ENCODE measurements at places on chromosomes 16 and 17. TPM values are rescaled to one million over a fixed set of nuclear protein-coding genes. Genes with fewer than 3 reads are reported as not detected.

DNA sequence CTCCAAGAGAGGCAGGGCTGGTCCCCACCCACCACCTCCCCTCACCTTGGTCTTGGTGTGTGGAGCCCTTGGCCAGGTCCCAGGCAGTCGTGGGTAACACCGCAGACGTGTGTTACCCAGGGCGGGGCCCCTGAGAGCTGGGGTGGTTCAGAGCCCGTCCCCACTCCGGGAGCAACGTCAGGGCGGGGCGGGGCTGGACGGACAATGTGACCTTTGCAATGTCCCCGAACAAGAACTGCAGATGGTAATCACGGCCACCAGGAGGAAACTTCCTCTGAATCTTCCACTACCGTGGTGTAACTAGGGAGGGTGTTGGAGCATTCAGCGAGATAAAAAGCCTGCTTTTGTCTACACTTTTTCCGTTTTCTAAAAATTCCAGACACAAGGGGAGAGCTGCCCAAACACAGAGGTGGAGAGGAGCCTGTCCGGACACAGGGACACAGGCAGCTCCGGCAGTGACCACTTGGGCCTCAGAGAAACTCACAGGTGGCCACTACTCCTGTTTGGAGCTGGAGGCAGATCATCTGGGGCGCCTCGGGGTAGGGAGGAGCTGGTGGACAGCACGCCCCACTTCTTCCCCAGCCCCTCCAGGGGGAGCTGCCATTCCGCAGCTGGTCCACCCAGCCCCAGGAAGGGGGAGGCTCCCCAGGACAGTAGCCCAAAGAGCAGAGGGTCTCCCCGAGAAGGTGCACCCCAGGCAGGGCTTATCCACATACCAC is 14.2 kb upstream of the SLC38A10 start:
- DNase-seq, result peak; percentile 96

- no peak for DNase-seq
These were observed 378.1 kb downstream of the HAPSTR1 start for GRCh38 chr16:9469512-9469911.

DNA sequence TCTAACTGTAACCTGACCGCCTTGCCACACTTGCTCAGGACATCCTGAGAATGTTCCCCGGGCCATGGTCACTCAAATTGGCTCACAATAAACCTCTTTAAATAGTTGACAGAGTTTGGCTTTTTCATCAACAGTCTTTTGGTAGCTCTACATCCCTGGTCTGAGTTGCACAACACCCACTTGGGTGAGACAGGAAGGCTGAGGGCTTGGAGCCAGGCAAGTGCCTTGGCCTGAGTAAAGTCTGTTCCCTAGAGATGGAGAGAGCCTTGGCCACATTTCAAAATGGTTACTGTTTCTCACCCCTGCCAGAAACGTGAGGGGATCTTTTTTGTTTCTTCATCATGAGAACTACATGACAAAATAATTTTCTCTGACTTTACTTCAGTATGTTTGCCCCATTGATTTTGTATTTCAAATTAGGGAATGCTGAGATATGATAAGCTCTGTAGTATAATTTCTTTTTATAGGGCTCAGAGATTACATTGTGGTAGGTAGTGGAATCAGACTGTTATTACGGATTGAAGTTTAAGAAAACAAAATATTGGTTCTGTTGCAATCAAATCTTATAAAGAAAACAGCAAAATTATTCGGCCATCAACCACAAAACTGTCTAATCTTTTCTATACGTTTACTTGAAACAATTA is 53.9 kb upstream of the NETO2 start:
- no peak for DNase-seq

GRCh38 chr16:70565053-70565452 is 41.4 kb downstream of the SF3B3 start:
- DNase-seq, result peak; percentile 79

DNA sequence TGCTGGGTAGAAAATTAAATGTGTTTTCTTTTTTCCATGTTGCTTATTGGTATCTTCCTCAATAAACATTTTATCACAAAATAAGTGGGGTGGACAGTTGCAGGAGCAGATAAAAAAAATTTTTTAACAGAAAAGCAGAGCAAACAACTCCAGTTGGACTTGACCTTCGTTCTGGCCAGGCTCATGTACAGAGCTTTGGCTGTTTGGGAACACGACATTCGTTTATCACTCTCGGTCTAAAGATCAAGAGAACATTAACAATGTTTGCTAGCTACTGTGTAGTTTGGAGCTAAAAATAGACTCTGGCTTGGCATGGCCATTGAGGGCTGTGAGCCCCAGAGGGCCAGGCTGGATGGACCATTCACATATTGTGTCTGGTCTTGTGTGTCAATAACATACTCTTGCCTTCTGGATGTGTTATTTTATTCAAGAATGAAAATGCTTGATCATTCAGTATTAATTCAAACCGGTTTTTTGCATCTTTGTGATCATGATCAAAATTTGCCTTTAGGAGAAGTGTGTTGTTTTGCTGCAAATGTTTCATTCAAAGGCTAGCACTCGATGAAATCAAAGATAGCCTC is 56.6 kb downstream of the TMEM186 start:
- peak; percentile 84 for DNase-seq

DNA sequence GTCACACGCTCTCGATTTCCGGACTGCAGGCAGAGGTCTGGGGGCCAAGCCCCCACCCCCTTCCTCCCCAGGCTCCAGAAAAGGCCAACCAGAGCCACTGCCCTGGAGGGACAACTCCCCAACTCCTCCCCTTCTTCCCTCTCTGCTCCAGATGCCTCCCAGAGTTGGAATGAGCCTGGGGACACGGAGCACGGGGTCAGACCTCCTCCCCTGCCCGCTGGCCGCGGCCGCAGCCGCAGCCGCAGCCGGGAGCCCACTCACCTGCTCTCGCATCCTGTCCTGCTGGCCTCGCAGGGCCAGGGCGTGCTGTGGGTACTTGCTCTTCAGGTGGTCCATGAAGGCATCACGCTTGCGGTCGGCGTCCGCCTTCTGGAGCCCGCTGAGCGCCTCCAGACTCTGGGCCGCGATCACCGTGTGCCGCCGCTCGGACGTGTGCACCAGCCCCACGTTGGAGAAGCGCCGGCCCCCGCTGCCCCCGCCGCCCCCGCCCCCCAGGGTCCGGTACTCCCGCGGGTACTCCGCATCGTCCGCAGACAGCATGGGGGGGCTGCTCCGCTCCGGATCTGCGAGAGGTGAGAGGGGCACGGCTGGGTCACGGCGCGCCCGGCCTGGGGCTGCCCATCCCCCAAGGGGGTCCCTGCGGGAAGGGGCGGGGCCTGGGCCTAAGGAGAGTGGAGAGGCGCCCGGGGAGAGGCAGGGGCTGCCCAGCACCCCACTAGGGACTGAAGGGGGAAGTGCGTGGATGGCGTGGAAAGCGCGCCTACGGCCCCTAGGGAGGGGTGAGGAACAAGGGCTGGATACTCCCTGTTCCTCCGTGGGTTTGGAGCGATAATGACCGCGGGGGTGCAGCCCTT is 27.3 kb downstream of the SRCIN1 start:
- no peak for DNase-seq

- no peak for DNase-seq
These were observed 15.1 kb upstream of the DHX8 start for GRCh38 chr17:43468691-43469139.

DNA sequence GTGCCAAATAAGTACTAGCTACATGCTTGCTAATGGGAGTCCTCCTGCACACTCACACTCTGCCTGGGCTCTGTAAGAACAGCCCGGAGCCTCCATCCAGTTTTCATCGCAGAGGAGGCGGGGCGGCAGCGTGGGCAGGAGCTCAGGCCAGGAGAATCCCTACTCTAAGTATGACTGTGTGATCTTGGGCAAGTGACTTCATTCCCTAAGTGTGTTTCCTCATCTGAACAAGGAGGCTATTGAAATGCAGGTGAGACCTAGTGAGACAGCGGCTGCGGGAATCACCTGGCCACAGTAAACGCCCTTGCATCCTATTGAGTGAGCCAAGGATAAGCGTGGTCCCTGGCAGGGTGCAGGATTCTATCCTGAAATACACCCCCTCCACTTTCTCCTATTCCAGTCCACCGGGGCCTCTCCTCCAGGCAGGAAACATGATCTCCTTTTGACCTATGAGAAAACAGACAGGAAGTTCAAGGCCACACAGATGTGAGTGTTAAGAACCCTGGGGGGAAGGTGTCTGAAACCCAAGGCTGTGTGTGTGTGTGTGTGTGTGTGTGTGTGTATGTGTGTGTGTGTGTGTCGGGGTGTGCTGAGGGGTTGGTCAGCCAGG is 5.2 kb upstream of the RAI1 start:
- no peak for DNase-seq

SLC7A6 gene
- total RNA-seq, result 1.6 TPM

MMP25 gene
- 0.96 TPM for total RNA-seq

KIF19 gene
- total RNA-seq, result 0.58 TPM

TTYH2 gene
- total RNA-seq, result 0.81 TPM

GAST gene
- total RNA-seq, result not detected

PRSS53 gene
- 4.4 TPM for total RNA-seq
